Renal pelvis (tissue), 12 donors: ENCODE measurements at places on chromosomes 12 and 14. TPM values are rescaled to one million over a fixed set of nuclear protein-coding genes. Genes with fewer than 3 reads are reported as not detected.

DNA sequence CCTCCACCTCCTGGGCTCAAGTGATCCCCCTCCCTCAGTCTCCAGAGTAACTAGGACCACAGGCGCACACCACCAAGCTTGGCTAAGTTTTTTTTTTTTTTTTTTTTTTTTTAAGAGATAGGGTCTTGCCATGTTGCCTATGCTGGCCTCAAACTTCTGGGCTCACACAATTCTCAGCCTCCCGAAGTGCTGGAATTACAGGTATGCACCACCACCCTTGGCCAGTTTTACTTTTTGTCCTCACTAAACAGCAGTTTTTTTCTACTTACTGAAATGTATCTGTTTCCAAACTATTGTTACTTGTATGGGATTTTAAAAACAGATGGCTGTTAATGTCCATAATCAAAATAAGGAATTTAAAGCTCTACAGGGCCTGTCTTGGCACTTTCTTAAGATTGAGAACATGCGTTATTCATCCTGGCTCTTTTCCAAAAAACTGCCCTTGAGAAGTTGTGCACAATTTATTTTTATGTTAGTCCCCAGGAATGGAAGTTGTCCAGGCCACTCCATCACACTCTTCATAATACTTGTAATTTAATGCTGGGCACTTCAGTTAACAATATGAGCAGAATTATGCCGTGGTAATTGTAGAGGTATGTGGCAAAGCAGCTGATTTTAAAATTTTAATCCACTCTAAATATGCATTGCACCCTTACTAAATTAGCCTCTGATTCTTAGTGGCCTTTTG, 51.9 kb upstream of the REP15 start:
- peak; percentile 36 for DNase-seq

DNA sequence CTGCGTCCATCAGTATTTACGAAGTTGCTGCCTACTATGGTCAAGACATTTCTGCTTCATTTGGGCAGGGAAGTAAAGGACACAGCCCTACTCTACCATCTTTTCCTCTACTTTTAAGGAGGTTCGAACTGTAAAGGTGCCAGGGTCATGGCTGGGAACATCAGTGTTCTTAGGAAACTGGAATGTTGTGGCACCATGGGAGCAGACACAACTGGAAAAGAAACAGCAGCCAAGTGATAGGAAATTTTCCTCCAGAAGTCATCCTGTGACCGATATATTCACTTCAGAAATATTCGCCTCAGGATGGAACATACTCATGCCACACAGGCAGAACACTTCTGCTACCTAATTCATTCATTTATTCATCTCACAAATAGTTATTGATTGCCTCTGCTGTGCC, 104.4 kb downstream of the ETV6 start:
- no peak for DNase-seq

- DNase-seq = no peak
Observed at GRCh38 chr12:27109334-27110028, 27.1 kb upstream of the C12orf71 start.

DNA sequence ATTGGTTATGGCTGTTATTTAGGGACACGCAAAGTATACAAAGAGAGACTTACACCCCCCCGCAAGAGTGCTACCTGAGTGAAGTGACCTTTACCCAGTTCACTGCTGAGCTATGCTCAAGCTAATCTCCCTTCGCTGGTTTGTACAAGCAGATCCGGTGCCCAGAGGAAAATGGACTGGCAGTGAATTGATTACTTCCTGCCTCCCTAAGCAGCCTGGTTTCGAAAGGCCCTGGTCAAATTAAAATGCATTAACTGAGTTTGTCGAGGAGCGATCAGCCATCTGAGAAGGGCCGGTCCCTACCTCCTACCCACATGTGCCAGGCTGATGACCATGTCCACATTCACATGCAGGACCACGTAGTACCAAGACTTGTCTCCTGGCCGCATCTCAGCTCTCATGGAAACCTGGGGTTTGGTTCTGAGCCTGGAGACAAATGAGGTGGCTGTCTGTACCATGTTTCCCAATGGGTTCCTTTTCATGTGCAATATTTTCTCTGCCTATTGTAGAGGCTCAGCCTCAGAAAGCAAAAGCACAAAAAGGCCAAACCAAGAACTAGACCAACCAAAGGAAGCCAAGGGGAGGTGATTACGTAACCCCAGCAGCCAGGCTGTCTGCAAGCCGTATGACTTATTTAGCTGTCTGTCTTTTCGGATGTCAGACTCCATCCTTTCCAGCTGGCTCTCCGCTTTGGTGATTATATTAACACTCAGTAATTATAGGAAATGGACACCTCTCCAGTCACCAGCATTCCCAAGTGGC, 284.7 kb upstream of the PWP1 start:
- no peak for DNase-seq

The FGD4 gene
- polyA plus RNA-seq = 21.2 TPM

The PLXNC1 gene
- 6.8 TPM for polyA plus RNA-seq

- DNase-seq = no peak
Observed at GRCh38 chr12:92543840-92544239, 158.9 kb upstream of the PLEKHG7 start.

The PLEKHD1 gene
- polyA plus RNA-seq = 3.8 TPM

DNA sequence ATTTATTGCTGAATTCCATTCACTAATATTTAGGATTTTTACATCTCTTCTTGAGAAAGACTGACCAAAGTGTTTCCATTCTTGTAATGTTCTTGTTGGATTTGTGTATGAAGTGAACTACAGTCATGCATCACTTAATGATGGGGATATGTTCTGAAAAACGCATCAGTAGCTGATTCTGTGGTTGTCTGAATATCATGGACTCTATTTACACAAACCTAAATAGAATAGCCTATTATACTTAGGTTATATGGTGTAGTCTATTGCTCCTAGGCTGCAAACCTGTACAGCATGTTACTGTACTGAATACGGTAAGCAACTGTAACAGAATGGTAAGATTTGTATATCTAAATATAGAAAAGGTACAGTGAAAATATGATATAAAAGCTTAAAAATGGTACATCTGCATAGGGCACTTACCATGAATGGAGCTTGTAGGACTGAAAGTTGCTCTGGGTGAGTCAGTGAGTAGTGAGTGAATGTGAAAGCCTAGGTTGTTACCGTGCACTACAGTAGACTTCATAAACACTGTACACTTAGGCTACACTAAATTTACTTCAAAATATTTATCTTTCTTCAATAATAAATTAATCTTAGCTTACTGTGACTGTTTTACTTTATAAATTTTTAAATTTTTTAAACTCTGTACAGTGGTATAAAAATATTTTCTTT, 27.6 kb upstream of the P2RX4 start:
- DNase-seq = no peak

GRCh38 chr14:89767131-89767530, 187.4 kb downstream of the EFCAB11 start:
- DNase-seq = no peak

DNA sequence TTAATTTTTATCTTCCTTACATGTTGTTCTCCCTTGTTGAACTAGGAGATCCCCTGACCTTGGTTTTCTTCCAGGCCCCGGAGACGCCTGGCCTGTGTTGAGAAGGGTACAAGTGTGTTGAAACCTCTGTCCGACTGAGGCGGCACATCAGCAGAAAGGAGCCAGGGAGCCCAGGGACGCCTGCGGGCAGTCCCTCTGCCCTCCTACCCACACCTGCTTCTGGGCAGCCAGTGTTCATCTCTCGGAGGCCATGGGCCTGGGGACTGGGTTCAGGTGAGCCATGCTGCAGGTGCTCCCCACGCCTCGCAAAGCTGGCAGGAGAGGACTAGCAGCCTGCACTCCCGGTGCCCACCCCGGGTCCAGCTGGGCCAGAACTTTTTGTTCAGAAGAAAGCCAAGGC, 39.9 kb upstream of the EIF5 start:
- DNase-seq = no peak

- DNase-seq = no peak
Observed at GRCh38 chr12:93449277-93449676, 7.5 kb upstream of the UBE2N start.

GRCh38 chr12:25884024-25884919, 74.2 kb upstream of the RASSF8 start:
- no peak for DNase-seq

The EPYC gene
- not detected for polyA plus RNA-seq

The LARP4 gene
- polyA plus RNA-seq = 44.6 TPM

GRCh38 chr14:56358275-56358674, 221.3 kb upstream of the TMEM260 start:
- no peak for DNase-seq

The PIK3C2G gene
- polyA plus RNA-seq = 3.6 TPM

GRCh38 chr12:50828886-50829285, 13.8 kb upstream of the TMPRSS12 start:
- DNase-seq = no peak

DNA sequence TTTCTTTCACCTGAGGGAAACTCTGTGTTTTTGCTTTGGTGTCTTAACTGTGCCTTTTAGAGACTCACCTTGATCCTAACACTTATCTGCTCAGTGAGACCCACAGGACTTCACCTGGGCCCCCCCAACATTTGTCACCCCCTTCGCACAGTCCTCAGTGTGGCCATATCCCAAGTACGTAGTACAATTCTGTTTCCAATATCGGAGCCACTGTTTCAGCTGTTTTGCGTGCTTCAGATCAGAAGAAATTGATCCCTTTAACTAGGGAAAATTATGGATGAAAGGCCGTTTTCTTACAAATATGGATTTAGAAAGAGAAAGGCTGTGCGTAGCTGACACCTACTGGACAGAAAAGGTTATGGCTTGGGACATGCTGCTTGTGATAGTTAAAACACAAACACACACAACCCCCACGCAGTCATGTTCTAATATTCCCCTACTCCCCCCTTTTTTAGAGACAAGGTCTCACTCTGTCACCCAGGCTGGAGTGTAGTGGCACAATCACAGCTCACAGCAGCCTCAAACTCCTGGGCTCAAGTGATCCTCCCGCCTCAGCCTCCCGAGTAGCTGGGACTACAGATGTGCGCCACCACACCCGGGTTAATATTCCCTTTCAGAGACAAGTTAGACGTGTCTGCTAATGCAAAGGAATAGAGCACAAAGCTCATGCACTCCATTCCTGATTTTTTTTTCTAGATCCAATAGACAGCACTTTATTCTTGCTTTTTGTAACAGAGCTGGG, 3.6 kb upstream of the SLC7A8 start:
- peak; percentile 61 for DNase-seq

The ST8SIA1 gene
- polyA plus RNA-seq = 5.9 TPM

GRCh38 chr14:97582022-97582421, 784.8 kb downstream of the VRK1 start:
- DNase-seq = no peak

GRCh38 chr14:27916326-27916725, 850.3 kb upstream of the FOXG1 start:
- DNase-seq = no peak

DNA sequence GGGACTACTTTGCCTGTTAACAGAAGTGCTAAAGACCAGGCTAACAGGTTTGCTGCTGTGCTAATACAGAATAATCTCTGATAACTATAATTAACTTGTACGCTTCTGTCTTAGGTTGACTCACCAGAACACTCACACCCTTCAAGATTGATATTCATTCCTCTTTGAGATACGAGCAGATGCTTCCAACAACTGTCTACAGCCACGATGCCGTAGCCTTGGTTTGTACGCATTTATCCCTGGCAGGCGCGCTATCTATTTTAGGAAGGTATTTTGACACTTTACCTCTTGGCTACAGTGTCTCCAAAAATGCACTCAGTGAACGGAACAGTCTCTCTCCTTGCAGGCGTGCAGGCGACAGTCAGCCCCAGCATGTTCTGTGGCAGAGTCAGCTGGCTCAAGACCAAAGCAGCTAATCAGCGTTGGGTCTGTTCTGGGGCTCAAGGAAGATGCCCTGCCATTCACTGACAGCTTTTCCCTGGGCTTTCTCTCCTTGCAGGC, 146.4 kb upstream of the PRICKLE1 start:
- no peak for DNase-seq
